NCI-H2081 treated with DMSO at 0.1 percent for 48 hours (cell line): ENCODE measurements at places on chromosomes 5 and 9.

DNA sequence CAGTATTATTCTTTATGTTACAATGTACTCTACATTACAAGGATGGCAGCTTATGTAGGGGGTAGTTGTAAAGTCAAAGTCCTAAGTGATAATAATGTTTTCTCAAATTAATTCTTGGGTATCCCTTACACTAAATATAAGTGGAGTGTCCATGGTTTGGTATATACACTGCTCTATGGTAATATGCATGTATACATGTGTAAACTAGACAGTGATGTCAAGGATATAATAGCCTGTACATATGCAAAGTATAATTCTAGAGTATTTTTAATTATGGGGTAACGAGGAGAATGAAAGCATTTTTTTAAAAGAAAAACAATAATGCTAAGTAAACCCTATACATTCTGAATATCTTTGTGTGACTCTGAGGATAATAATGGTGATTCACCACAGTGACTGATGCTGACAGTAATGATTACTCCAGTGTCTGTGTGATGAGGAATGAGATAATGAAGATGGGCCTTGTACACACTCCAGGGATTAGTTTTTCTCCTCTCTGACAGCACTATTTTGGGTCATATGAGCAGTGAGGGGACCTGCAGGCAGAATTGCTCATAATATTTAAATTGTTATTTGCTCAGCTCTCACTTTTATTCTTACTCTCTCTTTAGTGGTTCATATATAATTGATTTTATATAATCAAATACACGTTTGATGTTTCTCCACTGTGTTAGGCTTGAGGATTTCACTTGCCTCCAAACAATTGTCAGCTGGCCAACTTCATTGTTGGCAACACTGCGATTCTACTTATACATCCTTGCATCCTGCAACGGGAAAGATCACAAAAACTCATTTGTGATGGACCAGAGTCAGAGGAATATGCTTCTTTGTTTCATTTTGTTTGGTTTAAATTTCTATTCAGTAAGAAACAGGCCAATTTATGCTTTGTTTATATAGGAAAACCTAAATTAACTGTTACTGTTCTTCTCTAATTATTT lies 88.2 kb downstream of the NREP start:
- DNase-seq: no peak

- DNase-seq: no peak
Measured at GRCh38 chr5:5551499-5551898, 129.0 kb downstream of the ICE1 start.

- no peak for DNase-seq
Measured at GRCh38 chr9:95142315-95142714, 175.2 kb downstream of the FANCC start.

DNA sequence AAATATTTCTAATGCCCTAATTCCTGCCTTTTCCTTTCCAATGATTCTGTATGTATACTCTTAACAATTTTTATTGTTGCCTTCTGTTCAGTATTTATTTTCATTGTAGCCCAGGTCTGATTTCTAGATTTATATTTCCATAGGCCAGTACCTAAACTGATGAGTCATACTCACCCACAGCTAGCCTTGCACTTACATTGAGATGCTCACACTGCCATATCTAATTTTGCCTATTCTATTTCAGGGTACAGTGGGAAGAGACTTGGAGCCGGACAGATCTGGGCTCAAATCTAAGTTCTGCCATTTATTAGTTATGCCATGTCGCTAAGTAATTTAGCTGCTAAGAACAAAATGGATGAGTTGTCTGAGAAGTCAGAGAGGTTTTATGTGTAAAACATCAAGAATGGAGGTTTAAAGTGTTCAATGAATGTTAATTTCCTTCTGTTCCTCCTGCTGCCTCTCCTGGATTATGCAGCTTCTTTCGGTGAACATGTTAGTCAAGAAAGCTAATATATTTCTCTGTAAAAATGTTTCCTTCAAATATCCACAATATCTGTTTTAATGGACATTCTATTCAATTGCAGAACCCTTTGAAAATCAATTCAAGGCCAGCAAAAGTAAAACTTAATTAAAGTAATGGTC lies 62.3 kb upstream of the CDK5RAP2 start:
- no peak for DNase-seq

GRCh38 chr5:68007451-68007850 lies 208.1 kb upstream of the PIK3R1 start:
- DNase-seq: no peak

GRCh38 chr9:93501406-93501805 lies 48.0 kb upstream of the FAM120AOS start:
- DNase-seq: no peak

- DNase-seq: no peak
Measured at GRCh38 chr5:112533362-112533761, 114.3 kb upstream of the EPB41L4A start.

- no peak for DNase-seq
Measured at GRCh38 chr9:102038006-102038405, 299.6 kb upstream of the GRIN3A start.

DNA sequence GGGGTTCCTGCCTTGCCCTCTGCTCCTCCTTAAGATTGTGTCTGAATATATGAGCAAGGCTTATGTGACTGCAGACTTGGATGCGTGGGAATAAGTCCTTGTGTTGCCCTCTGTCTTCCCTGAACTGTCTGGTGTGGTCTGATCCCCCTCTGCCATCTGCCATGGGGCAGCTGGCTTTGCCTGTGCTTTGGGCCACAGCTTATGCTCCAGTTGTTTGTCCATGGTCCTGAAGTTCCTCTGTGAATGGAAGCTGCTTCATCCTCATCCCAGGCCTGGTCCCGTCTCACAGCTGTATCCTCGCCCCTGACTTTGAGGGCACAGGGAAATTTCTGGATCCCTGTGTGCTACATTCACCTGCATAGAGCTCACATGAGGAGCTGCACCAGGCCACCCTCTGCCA lies 14.7 kb downstream of the IL31RA start:
- no peak for DNase-seq

DNA sequence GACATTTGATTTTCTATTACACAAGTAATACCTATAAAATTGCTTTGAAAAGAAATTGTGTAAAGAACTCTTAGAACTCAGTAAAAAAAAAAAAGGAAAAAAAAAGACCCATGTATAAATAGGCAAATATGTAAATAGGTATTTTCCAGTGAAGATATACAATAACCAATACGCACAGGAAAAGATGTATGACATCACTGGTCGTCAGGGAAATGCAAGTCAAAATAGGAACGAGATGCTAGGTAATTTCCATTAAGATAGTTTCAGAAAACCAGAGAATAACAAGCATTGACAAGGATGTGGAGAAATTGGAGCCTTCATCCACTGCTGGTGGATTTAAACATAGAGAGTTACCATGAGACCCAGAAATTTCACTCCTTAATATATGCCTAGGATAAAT lies 708.8 kb downstream of the MTRR start:
- no peak for DNase-seq

DNA sequence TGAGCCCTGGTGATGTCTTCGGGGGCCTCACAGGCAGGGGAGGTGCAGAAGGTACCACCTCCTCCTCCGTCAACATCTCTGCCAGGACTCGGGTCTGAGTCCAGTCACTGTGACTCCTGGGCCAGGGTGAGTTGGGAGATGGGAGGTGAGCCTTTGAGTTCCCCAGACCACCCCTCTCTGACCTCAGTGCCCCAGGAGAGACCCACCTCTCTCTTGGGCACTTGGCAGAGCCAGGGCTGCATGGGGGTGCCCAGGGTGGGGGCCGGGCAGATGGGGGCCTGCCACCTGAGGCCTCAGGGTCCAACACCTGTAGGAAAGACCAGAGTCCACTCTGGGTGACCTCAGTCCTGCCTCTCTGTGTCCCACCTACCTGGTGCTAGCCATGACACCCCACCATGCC lies 6.8 kb downstream of the KIF12 start:
- DNase-seq: no peak

DNA sequence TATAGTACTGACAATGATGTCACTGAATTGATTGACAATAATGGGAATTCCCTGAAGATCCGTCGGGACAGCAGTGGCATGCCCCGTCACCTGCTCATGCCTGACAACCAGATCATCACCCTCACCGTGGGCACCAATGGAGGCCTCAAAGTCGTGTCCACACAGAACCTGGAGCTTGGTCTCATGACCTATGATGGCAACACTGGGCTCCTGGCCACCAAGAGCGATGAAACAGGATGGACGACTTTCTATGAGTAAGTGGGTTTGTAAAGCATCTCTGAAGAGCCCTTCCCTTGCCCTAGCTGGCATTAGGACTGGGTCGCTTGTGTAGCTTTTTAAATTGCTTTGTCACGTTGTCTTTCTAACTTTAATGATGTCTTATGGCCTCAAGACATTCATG lies 72.7 kb upstream of the WWC1 start:
- no peak for DNase-seq

DNA sequence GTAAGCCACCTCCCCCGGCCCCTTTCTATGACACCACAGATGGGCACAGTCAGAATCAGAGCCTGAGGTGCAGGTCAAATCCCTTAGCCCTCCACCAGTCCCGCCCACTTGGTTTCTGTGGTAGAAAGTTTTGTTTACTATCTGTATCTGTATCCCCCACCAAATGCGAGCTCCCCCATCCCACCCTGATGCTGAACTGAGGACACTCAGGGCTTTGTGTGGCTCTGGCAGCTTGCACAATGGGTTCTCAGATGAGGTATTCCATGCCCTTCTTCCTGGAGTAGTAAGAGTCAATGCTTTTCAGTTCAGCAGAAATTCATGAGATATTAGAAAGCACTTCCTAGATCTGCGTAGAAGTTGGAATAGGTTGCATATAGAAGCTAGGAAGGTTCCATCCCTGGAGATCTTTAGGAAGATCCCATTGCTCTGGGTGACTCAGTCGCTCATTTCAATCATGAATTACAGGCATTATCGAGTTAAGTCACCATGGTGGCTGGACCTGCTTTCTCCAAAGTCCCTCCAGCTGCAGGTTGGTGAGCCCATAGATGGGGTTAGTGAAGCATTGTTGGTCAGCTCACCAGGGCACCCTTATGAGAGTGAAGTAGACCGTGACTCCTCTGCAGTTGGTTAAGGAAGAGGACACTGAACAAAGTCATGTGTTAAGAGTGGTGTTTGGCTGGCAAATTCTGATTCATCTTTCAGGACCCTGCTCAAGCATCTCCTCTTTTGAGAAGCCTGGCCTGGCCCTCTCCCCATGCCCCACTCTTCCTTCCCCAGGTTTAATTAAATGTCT lies 10.6 kb upstream of the KCNIP1 start:
- DNase-seq: no peak

DNA sequence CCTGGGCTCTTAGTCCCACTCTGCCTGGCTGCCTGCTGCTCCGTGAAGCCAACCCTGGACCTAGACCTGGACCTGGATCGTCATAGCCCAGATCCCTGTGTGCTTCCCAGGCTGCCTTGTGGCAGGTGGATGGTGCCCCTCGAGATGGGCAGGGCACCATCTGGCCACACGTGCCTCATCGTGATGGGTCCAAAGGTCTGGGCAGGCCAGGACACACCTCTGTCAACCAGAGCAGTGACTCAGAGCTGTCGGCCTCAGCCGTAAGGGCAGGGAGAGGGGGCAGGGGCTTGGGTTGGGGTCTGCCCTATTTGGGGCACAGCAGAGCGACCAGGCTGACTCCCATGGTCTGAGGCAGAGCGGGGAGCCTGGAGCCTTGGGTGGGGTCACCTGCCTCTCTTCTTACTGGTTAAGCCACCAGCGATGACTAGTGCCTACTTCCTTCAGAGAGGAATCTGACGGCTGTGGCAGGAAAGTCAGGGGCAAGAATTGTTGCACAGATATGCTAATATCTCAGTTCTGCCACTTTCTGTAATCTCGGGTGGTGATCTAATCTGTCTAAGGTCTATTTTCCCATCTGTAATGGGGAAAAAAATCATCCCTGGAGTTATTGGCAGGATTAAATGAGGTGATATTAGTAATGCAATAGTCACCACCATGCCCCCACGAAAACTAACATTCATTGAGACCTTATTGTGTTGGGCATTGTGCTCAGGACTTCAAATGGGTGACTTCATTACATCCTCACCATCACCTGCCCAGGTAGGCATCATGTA lies 3.2 kb upstream of the CDHR2 start:
- DNase-seq: no peak

DNA sequence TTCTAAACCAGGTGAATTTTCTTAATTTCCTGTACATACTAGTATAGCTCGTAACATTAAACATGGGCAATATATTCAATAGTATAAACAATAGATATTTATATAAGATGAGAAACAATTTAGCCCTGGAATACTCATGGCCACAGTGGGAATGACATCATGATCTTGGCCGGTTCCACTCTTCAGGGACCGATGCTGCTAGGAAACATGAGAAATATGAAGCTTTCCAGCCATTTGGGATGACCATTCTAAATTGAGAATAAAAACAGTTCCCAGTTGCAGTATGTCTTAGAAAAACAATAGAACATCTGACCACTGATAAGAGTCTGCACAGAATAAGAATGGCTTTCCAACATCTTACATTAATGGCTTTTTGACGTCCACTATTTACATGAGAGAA lies 33.3 kb upstream of the SLCO6A1 start:
- no peak for DNase-seq

GRCh38 chr5:32127711-32128110 lies 46.4 kb downstream of the GOLPH3 start:
- no peak for DNase-seq

DNA sequence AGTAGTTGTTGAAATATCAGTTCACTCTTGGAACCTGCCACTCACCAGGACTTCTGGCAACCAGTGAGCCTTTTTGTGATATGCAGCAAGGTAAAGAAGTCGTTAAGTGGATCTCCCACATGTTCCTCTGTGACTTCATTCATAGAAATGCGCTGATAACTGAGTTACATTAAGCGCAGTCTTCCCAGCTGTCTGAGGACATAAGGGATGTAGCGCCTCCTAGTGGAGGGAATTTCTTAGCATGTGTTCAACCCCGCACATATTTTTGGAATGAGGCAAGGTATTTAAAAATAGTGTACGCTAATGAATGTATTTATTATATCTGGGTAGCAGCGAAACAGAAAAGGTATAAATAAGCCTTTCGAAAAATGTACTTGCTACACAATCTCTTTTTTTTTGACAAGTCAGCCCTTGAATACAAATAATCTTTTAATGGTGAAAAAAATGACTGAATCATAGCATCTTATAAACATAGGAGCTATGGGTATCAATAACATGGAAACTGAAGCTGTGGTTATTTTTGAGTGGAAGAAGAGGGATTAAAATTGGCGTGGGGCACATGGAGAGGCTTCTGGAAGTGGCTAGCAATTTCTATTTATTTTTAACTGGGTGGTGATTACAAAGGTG lies 38.0 kb downstream of the PALM2AKAP2 start:
- DNase-seq: peak; percentile 48

GRCh38 chr5:68957591-68957990 lies 136.2 kb upstream of the SLC30A5 start:
- DNase-seq: no peak
